Chondrocyte (in vitro differentiated cells): ENCODE measurements at places on chromosomes 1 and 21.
A peak's percentile ranks its signal among the peaks of the same experiment; 100 is the strongest.

DNA sequence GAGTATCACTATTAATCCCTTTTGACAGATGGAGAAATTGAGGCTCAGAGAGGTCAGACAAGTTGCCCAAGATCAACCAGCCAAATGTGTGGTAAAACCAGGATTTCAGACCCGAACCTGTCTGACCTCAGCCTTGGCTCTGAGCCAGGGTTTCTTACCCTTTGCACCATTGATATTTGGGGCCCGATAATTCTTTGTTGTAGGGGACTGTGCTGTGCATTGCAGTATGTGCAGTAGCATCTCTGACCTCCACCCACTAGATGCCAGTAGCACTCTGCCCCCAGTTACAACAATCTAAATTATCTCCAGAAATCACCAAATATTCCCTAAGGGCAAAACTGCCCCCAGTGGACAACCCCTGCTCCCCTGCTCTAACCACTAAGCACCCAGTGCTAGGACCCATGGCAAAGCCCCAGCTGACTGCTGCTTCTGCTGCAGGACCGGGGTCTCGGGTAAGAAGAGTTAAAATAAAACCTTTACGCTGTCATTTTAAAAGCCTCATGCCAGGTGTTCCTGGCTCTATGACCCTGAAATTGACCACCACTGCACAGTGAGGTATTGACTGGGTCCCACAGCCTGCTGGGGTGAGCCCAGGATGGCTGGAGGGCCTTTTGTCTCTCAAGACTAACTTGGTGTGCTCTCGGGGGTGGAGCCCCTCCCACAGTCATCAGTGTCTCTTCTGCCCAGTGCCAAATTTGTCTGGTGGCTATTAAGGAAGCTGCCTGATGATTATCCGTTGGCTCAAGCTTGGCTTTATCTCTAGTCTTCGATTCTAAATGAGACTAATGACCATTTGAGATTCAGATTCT is 5.6 kb upstream of the MAN1C1 start:
- DNase-seq: no peak

DNA sequence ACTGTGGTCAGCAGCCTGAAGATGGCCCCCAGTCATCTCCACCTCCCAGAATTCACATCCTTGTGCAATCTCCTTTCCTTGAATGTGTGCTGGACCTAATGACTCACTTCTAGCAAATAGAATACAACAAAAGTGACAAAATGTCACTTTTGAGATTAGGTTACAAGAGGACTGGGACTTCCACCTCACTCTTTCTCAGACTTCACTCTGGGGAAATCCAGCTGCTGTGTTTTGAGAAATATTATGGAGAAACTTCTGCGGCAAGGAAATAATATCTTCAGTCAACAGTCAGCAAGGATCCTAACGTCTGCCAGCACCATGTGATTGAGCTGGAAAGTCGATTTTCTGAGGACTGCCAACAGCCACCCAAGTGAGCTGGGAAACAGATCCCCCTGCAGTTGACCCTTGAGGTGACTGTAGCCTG is 70.5 kb upstream of the GADD45A start:
- DNase-seq: no peak

DNA sequence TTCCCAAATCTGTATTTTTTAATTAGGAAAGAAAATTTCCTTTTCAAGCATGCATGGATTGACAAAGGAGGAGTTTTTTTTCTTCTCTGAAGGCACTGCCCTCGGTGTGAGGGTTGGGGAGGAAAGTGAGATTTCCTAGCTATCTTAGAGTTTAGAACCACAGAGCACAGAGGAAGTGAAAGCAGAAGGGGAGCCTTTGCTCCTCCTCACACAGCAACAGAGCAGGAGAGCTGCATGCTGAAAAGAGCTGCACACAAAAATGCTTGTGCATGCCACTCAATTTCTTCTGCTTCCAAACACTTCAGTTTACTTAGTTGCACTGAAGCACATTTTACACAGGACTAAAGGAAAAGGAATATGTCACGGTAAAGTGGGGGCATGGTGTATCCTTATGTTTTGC is 308.1 kb downstream of the GPATCH2 start:
- no peak for DNase-seq

GRCh38 chr1:48530727-48531351 is 58.8 kb upstream of the SPATA6 start:
- no peak for DNase-seq

DNA sequence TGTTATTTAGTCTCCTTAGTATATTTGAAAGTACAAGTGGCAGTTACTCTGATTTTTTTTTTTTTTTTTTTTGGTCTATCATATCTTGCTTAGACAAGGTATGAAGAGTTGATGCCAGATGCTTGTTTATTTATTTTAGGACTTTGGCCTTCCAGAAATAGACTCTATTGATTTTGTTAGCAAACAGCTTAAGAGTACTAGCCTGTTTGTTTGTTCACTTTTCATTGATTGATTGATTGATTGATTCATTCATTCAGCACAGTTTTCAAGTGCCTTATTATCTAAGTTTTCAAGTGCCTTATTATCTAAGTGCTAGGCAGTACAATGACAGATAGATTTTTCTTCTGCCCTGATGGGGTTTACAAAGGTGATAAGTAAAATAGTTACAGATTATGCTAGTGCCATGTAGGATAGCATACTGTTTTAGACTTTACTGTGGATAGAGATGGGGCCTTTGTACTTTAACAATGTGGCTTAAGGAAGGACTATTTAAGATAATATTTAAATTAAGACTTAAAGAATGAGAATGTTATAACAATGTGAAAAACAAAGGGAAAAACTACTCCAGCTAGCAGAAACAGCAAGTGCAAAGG is 50.5 kb downstream of the MTF2 start:
- no peak for DNase-seq

- no peak for DNase-seq
Measured at GRCh38 chr21:25385911-25386474, 221.3 kb downstream of the MRPL39 start.

- DNase-seq: no peak
Measured at GRCh38 chr1:184792450-184792969, 37.9 kb upstream of the EDEM3 start.

- DNase-seq: peak; percentile 44
Measured at GRCh38 chr1:16459352-16459925, 18.9 kb downstream of the NECAP2 start.

DNA sequence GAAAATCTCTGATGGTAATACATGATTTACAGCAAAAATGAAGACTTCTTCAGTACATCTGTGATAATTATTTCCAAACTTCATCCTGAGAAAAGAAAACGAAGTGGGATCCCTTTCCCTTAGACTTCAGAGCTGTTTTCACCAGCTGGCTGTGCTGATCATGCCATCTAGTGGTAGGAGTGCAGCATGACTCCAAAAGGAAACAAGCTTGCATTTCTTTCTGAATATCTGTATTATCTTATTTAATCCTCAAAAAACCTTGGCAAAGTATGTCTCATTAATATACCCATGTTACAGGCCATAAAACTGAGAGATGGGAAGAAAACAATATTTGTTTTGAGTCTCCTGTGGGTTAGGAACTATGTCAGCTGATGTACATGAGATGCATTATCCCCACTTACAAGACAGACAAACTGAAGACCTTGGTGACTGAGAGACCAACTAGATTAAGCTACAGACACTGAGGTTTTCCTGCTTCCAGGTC is 9.8 kb upstream of the GJA8 start:
- no peak for DNase-seq
